ENCODE measurements at places on chromosomes 6 and 20.

DNA sequence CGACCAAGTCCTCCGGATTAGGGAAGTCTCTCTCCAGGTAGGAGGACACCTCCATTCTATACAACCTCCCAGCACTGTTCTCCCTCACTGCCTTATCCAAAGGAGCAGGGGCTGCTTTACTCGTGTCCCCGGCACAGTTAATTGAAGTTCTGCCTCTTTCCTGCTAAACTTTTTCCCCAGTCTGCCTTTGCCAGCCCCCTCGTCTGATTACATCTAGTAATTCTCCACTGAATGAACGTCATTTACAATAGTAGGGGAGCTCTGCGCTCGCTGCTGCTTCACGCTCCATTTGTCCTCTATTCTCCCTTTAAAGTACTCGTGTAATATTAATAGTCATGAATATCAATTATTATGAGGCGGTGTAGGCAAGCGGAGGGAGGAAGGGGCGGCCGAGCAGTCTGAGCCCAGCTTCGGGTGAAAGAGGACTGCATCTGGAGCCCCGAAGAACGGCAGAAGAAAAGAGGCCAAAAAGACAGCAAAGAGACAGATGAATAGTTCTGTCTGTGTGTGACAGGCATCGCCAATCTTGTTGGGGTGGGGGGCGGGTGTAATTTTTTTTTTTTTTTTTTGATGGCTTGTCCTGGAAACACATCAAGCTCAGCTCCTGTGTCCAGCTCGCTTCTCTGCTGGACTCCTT is 2.9 kb downstream of the TFAP2B start:
- peak; percentile 61 for DNase-seq

DNA sequence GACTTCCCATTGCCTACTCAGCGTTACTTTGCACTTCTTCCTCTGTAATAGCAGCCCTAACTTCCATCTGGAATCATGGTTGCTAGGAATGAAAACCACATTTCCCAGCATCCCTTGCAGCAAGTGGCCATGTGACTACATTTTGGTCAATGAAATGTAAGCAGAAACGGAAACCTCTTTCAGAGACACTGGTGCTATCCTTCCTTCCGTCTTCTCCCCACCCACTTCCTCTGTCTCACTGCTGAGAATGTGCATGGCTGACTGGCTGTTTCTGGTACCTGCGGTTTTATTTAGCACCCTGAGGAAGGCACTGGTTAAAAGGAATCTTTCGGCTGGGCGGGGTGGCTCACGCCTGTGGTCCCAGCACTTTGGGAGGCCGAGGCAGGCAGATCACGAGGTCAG is 107.4 kb downstream of the SCML4 start:
- no peak for DNase-seq

GRCh38 chr20:10540636-10541493 is 105.8 kb downstream of the SLX4IP start:
- no peak for DNase-seq

DNA sequence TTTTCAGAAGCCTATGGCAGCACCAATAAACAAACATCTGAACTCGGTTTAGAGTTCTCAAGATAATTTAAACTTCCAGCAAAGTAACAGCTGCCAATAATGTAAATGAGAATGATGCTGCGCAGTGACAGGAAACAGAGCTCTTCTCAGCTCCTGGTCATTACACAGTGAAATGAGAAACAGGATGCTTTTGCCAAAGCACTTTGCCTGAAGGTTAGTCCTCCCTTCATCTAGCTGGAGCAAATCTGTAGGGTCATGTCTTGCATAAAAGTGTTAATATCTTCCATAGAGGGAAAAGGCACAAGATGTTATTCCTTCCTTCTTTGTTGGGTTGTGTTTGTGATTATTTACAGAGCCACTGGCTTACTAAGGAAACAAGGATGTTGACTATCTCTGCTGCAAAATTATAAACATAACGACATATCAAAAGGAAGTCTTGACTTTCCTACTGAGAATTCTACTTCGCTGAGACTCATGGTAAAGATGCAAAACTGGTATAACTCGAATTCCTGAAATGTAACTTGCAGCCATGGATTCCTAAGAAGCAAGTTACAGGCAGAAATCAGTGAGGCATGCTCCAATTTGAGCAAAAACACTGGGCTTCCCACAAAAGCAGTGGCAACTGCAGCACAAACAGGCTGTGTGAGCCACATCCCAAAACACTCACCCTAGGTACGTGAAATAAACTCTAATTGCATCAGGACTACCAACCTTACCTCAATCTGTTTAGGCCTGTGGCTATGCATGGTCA is 102.5 kb upstream of the BEND6 start:
- no peak for DNase-seq

DNA sequence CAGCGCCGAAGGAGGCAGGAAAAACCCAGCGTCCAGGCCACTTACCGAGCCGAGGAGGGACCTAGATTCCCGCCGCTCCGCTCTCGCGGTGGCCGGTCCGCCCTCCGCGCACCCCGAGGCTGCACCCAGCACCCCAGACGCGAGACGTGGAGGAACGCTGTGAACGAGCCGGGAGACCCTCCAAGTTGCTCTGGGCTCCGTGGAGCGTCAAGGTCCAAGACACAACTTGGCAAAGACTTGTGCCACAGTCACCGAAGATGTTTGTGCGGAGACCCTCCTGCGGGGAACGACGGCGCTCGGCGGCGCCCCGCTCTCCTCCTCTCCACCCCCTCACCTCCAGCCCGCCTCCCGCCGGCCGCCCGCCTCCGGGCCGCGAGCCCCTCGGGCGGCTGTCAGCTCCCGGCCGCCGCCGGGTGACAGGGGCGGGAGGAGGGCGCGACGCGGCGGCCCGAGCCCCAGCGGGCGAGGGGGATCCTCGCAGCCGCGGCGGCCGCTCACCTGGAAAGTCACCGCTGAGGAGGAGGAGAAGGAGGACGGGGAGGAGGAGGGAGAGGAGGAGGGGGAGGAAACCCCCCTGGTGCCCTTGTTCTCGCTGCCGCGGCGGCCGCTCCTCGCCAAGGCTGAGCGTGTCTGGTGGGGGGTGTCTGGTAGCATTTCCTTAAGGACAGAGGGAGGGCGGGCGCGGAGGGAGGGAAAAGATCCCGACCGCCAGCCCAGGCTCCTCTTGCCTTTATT is 637 bp upstream of the HIVEP2 start:
- peak; percentile 18 for DNase-seq

DNA sequence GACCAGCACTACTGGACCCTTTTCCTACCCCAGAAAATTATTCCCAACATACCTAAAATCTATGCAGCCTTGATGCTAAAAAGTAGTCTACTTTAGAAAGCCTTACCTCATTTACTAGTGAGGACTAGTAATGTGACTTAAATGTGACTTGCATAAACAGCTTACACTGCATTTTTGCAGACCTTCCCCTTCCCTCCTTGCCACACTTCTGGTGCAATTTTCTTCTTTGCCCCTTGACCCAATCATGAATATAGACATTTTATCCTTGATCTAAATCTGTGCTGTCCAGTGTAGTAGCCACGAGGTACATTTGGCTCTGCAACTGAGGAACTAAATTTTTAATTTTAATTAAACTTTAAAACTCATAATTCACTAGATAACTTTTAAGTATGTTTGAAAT is 7.0 kb upstream of the ZKSCAN8 start:
- DNase-seq = no peak

All from NCI-H1105 (cell line).